ENCODE measurements at places on chromosomes 6 and 20.

DNA sequence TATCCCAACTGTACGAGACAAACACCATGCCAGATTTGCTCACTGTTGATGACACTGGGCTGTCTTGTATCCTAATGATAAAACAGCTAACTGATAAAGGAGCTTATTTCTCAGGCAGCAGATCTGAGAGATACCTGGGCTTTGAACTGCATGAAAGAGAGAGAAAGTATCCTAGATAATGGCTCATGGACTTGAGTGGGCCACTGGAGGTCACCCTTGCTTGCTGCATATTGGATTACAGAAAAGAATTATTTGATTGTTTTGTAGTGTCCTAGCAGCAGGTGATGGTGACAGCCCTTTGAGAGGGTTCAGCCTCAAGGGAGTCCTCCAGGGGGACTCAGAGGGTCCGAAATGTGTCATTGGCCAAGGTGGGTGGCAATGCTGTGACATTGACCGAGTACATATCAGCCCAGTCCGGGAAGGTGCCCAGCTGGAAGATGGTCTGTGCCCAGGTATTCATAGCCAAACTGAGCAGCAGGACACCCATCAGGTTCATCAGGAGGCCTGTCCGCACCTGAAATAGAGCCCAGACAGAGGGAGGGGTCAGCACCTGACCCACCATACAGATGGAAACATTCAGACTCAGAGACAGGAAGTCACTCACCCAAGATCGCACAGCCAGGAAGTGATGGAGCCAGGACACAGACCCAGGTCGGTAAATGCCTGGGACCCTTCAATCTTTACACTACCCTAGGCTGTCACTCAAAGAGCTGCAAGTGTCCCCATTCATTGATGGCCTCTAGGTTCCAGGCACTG, 9.4 kb upstream of the OCSTAMP start:
- DNase-seq: peak; percentile 19

- DNase-seq: no peak
These were observed 60.2 kb upstream of the RPS6KA2 start for GRCh38 chr6:166687070-166687878.

GRCh38 chr6:134948142-134948541, 1.8 kb downstream of the ALDH8A1 start:
- no peak for DNase-seq

GRCh38 chr20:375265-375889, 5.2 kb upstream of the TRIB3 start:
- DNase-seq: no peak

- no peak for DNase-seq
These were observed 277.2 kb upstream of the PREP start for GRCh38 chr6:105680131-105680530.

DNA sequence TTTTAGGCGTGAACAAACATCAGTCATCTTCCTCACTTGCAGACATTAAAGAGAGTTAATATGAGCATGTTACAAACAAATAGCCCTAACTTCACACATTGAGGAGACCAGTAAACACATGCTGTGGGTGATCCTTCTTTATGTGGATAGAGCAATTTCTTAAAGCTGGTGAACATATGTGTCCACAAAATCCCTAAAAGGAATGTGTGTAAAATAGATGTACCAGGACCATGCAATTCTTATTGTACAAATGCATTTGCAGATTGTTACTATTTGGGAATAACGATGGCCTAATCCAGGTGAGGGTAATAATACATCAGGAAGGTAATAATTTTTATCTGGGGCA, 228.9 kb downstream of the ALDH8A1 start:
- DNase-seq: no peak

GRCh38 chr6:89270951-89271721, 44.0 kb downstream of the GABRR2 start:
- no peak for DNase-seq

- DNase-seq: peak; percentile 98
These were observed 25.1 kb downstream of the NEDD9 start for GRCh38 chr6:11207199-11207968.

- DNase-seq: peak; percentile 71
These were observed 25.1 kb downstream of the CAP2 start for GRCh38 chr6:17418281-17419188.

DNA sequence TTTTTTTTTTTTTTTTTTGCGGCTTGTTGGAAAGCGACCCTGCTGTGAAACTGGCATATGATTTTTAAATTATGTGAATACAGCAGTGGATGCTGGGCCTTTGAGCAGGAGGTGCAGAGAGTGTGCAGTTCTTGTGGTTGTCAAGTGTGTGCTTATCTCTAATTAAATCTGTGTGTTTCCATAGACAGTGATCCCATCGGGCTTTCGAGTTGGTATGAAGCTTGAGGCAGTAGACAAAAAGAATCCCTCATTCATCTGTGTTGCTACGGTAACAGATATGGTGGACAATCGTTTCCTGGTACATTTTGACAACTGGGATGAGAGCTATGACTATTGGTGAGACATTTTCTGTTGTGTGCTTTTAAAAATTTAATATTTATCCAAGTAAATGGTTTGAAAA, 52.4 kb downstream of the L3MBTL3 start:
- DNase-seq: no peak

GRCh38 chr20:2132461-2132901, 30.9 kb downstream of the STK35 start:
- DNase-seq: no peak

- DNase-seq: no peak
These were observed 829.4 kb downstream of the EPHA7 start for GRCh38 chr6:92589996-92590395.

DNA sequence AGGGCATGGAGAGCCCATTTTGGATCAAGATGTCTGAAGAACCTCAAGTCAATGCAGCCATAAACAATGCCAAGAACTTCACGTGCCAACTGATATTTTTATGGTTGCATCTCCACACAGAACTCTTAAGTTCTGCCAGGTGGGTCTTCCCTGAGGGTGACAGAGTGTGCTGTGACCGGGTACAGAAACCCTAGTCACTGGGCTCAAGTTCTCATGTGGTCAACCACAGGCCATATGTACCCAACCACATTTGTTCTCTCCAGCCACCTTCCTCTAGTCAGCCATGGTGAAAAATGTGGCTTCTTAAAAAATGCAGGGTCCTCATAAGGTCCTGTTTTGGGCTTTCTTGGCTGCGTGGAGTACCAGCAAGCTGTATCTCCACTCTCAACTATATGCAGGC, 48.9 kb downstream of the CLIC5 start:
- no peak for DNase-seq

GRCh38 chr6:137750297-137750696, 116.8 kb upstream of the TNFAIP3 start:
- DNase-seq: no peak

- DNase-seq: no peak
These were observed 402.5 kb downstream of the PRKN start for GRCh38 chr6:162325051-162325450.

DNA sequence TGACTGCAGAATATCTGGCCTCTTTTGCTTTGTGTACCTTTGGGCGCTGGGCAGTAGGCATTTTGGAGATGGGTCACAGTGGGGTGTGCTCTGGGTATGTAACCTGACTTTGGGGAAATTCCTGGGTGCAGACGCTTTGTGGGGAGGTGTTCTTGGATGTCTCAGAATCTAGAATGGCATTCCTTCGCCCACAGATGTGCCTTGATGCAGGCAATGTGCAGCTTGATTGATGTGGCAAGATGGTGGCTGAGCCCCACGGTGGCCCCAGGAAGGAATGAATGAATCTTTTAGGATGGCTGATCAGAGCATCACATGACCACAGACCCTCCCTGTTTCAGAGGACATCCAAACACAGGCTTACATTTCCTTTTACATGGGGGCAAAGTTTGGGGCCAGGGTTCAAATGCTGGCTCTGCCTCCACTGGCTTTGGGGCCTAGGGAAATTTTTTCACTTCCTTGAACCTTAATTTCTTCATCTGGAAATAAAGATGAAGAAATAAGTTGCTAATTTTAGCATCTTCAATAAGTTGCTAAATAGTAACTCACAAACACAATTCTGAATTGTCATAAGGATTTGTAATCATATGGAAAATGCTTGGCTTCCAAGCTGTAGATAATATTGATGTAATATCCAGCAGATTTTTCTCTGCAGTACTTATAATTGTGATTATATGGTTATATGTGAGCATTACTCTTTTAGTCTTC, 5.6 kb downstream of the PPP1R16B start:
- DNase-seq: no peak

Data from cardiac muscle cell (in vitro differentiated cells and primary cell).